Stimulated activated naive CD8-positive, alpha-beta T cell treated with anti-CD3 and anti-CD28 coated beads, Interleukin-15, amount 100 ng/mL, for 72 hours (primary cell): ENCODE measurements at places on chromosomes 7 and 10.
A peak's percentile ranks its signal among the peaks of the same experiment; 100 is the strongest.

DNA sequence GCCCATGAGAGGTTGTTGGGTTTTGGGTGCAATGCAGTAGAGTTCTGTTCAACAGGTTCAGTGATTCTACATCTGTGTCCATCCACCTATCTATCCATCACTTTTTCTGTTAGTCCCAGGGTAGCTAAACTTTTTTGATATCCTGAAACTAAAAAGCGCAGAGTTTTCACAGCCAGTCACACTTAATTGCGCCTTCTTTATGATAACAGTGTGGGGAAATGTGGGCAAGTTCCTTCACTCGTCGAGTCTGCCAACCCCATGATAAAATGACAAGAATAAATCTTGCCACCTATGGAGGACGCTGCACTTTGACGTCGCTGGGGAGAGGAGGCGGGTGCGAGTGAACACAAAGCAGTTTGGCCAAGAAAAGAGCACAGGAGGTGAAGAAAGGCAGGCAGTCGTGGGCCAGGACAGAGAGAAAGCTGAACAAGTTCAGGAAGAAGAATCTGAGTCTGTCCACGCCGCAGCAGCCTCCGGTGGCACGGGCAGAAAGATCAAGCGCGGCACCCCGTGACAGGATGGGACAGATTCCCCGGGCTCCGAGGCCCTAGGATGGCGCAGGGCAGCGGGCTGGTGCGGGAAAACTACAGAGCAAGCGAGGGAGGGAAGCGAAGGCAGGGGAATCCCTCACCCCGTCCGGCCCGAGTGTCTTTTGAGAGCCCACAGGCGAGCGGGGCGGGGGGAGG lies 9.2 kb downstream of the SP8 start:
- DNase-seq, result no peak

DNA sequence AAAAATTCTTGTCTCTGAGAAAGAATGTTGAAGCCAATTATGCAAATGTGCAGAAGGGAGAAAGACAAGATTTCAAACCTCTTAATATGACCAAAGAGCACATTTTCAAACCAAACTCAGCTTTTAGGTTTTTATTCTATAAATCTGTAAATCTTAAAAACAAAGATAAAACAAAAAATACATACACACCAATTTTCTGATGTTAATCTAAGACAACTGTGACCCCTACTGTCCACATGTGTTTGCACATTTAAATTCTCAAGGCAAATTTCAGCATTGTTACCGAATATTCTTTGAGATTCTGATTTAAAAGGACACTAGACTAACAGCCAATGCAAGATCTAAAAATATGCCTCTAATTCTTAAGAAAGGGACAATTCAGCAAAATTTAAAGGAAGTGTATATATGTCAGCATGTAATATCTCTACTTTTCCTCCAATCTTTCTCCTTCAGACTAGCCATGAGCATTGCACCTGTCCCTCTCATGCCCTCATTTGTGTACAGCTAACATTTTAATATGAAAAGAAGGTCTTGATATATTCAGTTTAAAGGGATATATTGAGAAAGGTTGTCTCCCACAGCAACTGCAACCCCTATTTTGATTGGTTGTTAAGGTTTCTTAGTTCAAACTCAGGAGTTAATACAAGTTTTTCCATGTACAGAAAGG lies 417.9 kb downstream of the IPMK start:
- DNase-seq, result no peak

DNA sequence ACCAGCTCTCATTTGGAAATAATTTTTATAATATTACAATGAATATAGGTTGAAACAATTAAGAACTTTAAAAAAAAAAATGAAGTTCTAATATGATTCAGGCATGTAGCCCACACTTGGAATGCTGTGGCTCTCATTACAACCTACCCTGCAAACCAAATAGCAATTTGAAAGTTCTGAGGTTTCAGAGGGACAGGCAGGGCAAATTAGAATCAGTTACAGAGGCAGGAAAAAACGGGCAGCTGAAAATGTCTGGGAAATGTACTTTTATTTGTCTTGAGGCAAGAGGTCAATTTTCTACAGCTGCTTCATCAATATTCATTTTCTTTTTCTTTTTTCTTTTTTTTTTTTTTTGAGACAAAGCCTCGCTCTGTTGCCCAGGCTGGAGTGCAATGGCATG lies 95.3 kb downstream of the PIP4K2A start:
- DNase-seq, result no peak

GRCh38 chr7:131859147-131859821 lies 302.9 kb upstream of the PODXL start:
- peak; percentile 38 for DNase-seq

DNA sequence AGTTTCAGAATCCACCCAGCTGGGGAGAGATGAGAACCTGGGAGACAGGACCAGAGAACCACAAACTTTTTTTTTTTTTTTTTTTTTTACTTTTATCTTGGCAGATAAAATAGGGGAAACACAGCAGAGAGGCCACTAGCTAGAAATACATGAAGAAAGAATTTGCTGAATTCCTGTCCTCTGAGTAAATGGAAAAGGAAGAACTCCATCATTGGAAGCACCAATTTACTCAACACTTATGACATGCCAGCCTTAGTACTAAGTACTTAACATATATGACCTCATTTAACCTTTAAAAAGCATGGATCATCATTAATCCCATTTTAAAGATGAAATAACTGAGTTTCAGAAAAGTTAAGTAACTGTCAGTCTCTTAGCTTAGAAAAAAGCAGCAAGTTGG lies 343.0 kb upstream of the NPSR1 start:
- DNase-seq, result no peak

- no peak for DNase-seq
These were observed 201.9 kb upstream of the TCERG1L start for GRCh38 chr10:131513445-131513844.

DNA sequence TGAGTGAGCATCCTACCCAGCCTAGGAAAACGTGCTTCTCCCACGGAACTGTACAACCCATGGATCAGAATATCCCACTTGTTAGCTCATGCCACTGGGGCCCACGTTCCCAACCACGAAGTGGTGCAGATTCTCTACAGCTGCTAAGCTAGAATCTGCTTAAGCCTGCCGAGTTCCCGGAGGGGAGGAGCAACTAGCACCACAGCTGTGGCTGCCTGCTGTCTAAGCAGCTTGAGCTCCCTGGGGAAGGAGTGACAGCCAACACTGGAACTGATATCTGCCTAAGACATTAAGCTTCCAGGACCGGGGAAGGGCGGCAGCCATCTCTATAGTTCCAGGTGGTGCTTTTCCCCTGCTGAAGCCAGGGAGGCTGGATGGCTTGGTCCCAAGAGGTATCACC lies 334.7 kb upstream of the CHRM2 start:
- no peak for DNase-seq

DNA sequence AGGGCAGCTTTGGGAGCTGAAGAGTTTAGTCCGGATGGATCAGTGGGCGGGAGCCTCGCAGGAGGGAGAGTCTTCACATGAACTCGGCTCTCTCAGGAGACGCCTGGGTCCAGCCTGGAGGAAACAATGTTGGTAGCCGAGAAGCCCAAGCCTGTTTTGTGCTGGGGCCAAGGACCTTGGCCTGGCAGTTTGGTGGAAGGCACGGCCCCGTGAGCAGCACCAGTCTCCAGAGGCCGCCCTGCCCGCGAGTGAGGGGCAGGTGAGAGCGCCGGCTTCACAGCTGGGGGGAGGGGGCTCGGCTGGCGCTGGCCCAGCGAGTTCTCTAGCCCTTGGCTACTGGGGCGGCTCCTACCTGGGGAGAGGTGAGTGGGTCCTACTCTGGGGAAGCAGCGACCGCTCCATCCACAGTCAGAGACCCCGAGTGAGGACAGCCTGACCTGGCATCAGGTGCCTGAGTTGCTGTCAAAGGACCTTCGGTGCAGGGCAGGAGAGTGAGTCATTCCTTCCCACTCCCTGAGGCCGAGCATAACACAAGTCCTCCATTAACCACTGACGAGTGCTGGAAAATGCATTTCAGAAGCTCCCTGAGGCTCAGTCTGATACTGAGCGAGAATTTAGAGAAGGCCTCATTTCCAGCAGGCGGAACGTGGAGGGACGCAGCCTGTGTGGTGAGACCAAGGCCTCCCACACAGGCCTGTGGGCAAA lies 89.3 kb upstream of the DIP2C start:
- no peak for DNase-seq

GRCh38 chr7:90804370-90804769 lies 208.2 kb downstream of the CDK14 start:
- no peak for DNase-seq

DNA sequence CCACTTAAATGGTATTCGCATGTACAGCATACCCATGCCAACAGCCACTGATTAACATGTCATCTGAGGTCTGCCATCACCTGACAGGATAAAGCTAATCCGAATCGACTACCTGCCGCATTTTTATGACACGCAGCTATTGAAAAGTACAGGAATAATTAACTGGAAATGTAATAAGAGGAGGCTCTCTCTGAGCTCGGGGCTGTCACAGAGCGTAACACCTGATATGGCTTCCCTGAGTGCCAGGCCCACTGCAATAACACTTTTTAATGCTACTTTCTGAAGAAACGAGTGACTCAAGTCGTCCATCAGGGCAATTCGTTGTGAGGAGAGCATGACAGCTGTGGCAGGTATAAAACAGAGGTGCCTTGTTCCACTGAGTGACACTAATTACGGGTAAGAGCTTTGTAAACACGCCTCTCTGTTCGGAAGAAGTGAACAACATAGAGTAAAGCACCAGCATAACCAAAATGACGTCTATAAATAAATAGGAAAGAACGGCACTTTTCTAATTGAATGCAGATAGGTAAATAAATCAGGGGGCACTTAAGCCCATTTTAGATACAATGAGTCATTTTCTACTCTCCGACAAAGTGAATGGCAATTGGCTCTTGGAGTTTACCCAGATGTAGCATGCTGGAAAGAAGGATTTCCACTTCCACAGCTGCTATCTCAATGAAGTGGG lies 56.5 kb upstream of the CREB5 start:
- DNase-seq, result no peak

DNA sequence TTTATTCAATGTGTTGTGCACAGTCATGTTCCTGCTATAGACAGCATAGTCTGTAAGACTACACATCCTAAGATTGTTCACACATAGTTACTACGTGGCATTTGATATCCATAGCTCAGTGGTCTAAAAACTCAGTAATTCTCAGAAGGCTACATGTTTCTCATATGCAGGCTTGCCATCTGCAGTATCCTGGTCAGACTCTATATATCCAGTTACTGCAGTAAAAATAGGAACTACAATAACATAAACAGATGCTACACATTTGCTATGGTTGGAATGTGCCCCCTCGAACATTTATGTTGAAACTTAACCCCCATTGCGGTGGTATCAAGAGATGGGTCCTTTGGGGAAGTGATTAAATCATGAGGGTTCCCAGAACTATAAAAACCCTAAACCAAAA lies 1377.8 kb upstream of the LRRTM3 start:
- no peak for DNase-seq

DNA sequence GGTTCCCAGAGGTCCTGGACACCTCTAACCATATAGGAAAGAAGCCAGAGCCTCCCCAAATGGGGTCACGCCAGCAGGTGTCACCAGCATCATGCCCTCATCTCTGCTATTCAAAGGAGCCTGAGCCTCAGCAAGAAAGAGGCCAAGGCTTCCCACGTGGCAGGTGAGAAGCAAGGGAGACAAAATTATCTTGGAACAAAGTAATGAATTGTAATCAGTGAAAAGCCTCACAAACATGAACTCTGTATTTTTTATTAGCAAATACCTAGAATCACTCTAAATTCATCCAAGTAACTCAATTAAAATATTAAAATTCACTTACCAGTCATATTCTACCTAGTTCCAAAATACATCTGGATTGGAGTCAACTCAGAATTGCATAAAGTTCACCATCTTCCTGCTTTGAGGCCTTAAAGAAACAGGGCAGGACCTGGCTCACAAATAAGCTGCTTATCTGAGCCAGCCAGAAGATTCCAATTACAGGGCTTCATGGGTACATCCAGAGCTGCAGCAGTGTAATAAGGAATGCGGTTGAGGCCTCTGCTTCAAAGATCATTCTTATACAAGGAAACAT lies 68.7 kb downstream of the SGMS1 start:
- no peak for DNase-seq

GRCh38 chr7:81816312-81816711 lies 46.5 kb upstream of the HGF start:
- DNase-seq, result no peak

GRCh38 chr7:18494821-18495408 lies 634 bp upstream of the HDAC9 start:
- no peak for DNase-seq

DNA sequence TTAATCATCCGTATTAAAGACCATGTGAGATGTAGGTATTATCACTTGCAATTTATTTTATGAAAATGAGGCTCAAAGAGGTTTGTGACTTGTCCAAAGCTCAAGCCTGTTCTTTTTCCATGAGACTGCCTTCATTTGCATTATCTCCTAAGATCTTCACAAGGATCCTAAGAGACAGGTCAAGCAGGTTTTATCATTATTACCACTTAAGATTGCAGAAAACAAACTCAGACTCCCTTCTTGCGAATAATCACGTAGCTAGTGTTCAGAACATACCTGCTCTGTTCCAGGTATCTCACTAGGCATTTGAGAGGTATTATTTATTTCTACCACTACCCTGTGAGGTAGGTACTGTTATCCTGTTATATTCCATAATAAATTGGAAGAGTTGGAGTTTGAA lies 64.8 kb downstream of the ZNRF2 start:
- no peak for DNase-seq

- DNase-seq, result no peak
These were observed 7.8 kb downstream of the WNT16 start for GRCh38 chr7:121336579-121336978.

DNA sequence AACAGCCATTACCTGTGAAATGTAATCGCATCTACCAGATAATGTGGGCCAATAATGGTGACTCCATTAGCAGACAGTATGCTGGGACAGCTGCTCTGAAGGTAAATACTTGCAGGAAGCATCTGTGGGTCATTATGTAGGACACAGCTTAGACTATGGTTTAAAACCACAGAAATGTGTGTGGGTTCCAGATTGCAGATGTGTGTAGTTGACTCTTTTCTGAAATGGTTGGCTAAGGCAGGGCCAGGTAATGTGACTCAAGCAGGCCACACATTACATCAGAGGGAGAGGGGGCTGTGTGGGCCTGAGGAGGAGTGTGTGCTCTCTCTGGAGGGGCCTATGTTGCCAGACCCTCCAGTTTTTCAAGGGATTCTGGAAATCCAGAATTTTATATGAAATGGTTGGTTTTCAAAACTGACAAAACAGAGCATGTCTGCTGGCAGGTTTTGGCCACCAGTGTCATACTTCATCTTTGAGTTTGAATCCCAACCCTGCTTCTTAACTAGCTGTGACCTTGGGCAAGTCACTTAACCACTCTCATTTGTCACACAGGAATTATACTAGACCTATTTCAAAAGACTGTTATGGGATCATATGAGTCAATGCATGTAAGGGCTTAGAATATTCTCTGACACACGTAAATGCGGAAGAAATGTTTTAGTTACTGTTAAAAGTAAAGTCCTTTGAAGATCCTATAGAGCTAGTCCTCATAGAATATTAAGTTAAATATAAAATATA lies 64.5 kb downstream of the MCMBP start:
- DNase-seq, result peak; percentile 33

GRCh38 chr7:128734890-128735289 lies 4.3 kb upstream of the CALU start:
- DNase-seq, result no peak

GRCh38 chr10:63798599-63799498 lies 277.6 kb downstream of the REEP3 start:
- no peak for DNase-seq

- DNase-seq, result no peak
These were observed 230.9 kb downstream of the KLF6 start for GRCh38 chr10:3554121-3554522.

GRCh38 chr7:17099083-17099973 lies 199.1 kb upstream of the AHR start:
- no peak for DNase-seq

- DNase-seq, result no peak
These were observed 40.5 kb upstream of the CAMK1D start for GRCh38 chr10:12308736-12309375.
